ENCODE measurements at places on chromosomes 2 and 18.

- no peak for DNase-seq
These were observed 136.2 kb downstream of the CLIP4 start for GRCh38 chr2:29251406-29251805.

- no peak for DNase-seq
These were observed 236.7 kb downstream of the PRKCE start for GRCh38 chr2:45888167-45888566.

GRCh38 chr2:211086049-211086448 is 529.6 kb downstream of the CPS1 start:
- no peak for DNase-seq

DNA sequence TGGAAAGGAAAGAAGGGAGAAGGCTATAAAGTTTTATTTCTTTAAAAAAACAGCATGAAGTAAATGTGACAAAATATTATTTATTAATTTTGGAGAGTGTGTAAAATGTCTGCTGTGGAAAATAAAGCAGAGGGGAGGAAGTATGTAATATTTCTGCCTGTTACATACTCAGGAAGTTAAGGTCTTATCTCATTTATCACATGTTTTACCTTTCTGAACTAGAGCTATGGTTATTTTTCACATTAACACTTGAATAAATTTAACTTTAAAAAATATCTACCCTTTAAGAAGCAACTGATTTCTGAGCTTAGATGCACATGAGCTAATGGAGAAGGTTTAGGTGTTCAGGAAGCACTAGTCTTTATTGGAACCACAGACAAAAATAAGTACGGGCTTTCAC is 148.3 kb downstream of the GRB14 start:
- no peak for DNase-seq

DNA sequence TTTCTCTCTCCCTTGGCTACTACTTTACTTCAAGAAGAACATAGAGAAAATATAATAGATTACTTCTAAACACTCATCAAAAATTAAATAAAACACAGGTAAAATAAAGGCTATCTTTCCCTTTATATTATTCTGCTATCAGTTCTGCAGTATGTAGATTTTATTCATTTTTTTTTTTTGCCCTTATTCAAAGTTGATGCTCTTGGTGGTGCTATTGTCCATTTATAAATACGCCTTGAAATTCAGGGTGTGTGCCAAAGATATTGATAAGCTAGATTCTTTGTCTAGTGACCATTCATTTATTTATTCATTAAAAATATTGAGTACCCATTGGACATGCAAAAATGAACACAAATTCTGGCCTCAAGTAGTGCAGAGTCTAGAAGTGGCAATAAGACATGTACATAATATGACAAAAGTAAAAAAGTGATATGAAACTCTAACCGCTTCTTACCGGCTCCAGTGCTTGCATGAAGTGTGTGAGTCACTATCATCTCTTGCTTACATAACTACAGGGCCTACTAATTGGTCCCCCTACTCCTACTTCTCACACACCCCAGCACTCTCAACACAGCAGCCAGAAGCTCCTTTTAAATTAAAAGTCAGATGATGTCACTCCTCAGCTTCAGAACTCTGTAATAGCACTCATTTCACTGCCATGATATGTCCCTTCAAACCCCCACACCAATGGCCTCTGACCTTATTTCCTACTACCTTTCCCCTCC is 208.3 kb upstream of the FANCL start:
- DNase-seq, result no peak

DNA sequence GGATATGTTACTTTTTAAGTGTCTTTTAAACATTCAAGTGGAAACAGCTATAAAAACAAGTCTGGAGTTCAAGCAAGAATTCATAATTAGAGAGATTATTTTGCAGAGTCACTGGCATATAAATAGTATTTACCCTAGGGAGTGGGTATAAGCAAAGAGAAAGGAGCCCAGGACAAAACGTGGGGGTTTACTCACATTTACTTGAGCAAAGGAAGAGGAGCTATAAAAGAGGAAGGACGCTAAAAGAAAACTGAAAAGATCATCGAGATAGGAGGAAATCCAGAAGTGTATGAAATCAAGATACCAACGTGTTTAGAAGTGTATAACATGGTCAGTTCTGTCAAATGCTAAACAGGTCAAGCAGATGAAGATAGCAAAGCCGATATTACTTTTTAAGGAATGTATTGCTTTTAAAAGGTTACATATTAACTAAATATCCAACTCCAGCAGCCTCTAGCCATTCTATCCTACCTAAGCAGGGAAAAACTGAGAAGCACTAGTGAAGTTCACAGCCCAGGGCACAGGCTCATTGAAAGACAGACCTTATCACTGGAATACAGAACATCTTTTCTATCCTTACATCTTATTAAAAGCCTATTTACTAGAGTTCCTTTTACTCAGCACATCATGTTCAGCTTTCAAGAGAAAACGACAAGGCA is 8.6 kb downstream of the KANSL1L start:
- DNase-seq, result no peak

DNA sequence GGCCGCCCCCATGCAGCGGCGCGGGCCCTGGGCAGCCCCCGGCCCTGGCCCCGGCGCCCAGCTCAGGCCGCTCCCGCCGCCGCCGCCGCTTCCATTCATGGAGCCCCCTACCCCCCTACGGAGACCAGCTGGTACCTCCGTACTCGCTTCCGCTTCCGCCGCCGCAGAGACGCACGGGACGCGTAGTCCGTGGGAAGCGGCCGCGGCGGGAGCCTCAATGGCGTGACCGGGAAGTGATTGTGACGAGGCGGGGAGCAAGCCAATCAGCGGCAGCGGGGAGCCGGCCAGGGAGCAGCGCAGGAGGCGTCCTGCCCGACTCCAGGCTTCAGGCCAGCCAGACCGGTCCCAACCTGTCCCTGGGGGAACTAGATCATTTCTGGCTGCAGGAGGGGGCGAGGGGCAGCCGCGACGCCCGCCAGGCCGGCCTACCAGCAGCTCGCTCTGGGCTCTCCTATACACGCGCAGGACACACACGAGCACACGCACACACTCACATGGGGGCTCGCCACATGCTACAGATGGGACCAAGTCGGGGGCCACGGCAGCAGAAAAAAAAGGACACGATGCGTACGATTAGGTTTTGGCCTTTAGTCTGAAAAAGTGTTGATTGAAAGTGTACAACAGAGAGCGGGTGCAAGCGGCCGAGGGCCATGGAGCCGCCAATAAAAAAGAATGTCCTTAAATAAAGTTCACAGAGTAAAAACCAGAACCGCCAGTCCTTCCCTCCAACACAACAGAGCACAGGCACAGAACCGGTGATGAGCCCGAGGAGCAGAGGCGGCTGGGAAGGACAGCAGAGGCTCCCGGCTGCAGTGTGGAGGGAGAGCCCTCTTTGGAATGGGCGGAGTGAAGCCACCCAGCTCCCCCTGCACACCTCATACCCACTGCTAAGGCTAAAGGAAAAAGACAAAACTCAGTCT is at the start of gene ZNF513:
TSS of gene ZNF513 (minus strand) at position 109 of the 920 bp plus-strand sequence. CDS start 208 bp downstream, outside the sequence.
- no peak for DNase-seq

DNA sequence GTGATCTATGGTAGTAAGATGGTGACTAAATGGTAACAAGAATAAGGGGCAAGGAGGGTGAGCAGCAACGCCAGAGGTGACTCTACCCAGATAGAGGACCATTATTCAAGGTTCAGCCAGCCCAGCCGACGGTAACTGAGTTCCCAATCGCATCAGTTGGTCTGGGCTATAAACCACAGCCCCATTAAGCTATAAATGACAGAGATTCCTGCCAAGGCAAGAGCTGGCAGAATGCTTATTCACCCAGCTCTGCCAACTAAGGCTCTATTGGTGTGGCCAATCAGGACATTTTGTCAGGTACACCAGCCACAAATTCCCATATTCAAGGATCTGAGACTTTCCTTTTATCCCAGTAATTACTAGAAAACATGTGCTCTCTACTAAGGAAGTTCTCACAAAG is 3.6 kb downstream of the CHN1 start:
- DNase-seq, result no peak

GRCh38 chr2:189534854-189535832 is 45.4 kb downstream of the SLC40A1 start:
- DNase-seq, result no peak

DNA sequence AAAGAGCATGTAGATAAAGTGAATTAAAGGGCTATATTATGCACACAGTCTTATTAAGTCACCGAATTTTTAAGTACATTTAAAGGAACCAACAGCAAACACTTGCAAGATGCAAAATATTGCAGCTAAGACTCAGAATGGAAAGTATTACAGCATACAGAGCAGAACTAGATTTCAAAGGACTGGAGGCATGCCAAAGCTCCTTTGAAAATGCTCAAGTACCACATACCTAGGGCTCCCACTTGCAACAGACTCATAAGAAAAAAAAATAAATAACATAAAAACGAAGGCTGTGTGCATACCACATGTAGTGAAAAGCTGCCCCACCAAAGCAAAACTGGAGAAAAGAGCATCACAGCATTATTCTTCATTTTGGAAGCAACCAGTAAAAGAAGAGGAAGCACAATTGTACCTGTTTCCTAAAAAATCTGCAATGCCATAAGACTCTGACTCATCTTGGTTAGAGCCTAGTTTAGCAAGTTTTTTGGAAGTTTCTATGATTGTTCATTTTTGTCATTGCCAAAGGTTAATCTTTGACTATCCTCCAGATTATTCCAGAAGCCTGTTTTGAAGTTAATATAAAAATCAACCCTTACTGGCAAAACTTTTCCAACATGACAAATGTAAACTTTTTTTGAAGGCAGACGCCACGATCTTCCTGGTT is 306.0 kb upstream of the COL3A1 start:
- no peak for DNase-seq

DNA sequence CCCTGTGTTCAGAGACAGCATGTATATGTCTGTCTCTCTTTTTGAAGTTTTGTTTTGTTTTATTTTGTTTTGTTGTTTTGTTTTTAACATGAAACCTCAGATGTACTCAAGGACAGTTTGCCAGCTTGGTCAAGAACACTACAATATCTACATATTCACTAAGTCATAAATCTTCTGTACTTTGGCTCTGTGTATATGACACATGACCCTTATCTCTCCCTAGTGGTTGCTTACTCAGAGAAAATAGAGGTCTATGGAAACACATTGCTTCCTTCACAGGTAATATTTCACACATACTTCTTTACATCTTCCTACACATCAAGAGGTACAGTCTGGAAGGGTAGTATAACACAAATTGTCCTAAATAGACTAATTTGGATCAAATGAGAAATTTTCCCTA is 312.6 kb upstream of the VRK2 start:
- DNase-seq, result no peak

DNA sequence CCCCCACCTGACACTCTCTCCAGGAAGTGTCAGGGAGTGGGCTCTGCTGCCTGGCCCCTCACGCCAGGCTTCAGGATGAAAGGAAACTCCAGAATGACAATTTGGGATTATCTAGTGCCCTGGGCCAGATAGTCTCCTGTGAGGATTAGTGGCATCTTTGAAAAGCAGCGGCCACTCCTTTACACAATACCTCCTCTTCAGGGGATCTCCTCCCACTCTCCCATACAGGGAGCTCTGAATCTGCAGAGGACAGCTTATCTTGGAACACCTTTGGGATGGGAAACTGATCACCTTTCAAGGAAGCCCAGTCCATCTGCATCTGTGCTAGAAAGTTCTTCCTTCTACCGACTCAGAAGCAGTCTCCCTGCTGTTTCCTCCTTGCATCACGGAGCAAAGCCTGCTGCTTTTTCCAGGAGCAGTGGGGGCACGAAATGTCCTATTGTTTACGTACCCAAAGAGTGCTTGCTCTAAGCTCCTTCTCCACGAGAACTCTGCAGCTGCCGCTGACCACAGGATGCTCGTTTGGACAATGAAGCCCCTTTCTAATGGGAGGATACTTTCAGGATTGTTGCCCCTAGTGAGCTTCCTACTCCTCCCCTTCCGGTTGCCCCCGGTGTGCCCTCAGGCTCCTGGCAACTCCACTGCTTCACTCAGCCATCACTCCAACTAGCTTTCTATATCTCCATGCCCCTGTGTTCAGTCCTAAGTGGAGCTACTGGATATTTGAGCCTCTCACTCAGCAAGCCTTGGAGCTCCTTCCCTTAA is 31.5 kb downstream of the SIX3 start:
- no peak for DNase-seq

DNA sequence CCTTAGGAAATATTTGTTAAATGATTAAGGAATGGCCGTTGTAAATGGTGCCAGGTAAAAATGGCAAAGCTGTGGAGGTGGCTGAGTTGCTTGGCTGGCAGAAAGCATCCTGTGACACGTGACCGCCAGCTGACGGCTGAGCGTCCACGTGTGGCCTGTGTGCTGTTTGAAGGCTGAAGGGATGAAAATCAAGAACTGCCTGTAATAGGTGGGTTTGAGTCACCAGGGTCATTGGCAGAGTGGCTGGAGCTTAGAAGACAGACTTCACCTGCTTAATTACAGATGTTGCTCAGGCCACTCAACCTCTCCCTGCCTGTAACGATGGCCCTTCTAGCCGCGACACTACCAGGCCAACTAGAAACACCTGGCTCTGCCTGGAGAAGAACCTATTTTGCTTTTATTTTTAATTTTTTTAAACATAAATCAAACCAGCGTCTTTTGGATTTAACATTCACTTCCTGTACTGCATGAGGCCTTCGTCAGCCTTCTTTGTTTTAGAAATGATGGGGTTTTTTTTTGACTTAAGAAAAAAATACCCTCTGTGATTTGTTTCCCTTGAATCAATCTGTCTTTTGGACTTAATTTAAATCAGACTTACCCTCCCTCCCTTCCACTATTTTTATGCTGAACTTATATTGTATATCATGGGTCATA is 206.5 kb downstream of the PRKCE start:
- no peak for DNase-seq

DNA sequence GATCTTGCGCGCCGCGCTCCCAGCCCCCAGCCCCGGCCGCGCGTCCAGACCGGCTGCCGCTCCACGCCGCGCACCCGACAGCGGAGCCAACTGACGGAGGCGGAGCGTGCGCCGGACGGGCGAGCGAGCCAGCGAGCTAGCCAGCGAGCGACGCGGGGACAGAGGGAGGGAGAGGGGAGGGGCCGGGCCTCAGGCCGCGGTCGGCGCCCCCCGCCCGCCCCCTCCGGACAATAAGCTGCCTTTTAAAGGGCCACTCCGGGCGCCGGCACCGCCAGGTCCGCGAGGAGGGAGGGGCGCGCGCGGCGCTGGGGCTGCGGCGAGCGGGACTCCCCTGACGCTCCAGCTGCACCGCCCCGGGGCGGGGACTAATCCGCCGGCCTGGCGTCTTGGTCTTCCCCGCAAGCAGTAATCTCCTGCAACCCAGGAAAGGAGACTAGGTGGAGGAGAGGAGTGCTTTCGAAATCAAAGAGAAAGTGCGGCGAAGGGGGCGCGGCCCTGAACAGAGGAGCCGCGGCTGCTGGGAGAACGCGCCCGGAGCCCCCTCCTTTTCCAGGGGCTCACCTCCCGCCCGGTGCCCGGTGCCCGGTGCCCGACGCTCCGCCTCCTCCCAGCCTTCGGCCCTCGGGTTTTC is at the start of gene BIN1:
TSS of gene BIN1 (minus strand) at position 164 of the 631 bp plus-strand sequence. CDS start 211 bp downstream, outside the sequence.
- DNase-seq, result peak; percentile 86

GRCh38 chr2:27746325-27746724 is 25.2 kb upstream of the MRPL33 start:
- no peak for DNase-seq

- DNase-seq, result no peak
These were observed 13.2 kb downstream of the RALBP1 start for GRCh38 chr18:9488538-9488937.

- no peak for DNase-seq
These were observed 29.0 kb downstream of the ZC3H6 start for GRCh38 chr2:112304298-112304941.

- DNase-seq, result no peak
These were observed 33.7 kb downstream of the TTC39C start for GRCh38 chr18:24048261-24048660.

GRCh38 chr18:24995056-24995455 is 356.9 kb downstream of the ZNF521 start:
- DNase-seq, result no peak

GRCh38 chr18:36492604-36493329 is 195.3 kb downstream of the FHOD3 start:
- DNase-seq, result no peak
